ENCODE measurements at places on chromosomes 4 and X.

- DNase-seq: no peak
Measured at GRCh38 chr4:1578251-1578773, 105.8 kb downstream of the FAM53A start.

DNA sequence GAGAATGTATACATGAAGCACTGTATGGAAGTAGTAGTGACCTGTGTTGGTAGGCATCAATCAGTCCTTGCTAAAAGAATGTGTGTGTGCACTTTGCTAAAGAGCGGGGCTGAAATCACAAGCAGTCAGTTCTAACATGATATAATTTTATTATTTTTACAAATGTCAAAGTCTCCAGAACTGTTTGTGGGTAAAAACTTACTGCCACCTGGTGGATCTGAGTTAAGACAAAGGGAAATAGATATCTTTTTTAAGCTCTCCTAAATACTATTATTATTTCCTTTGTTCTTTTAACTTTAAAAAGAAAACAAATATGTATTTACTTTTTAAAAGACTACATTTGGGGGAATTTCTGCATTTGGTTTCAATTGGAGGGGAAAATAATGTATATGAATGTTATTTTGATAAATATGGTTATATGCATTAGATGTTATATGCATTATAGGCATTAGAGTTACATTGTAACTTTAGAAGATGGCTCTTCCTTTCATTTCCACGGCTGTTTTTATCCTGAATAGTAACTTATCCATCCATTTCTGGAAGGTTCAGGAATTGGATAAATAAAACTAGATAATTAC is 7.8 kb upstream of the CLOCK start:
- DNase-seq: no peak

DNA sequence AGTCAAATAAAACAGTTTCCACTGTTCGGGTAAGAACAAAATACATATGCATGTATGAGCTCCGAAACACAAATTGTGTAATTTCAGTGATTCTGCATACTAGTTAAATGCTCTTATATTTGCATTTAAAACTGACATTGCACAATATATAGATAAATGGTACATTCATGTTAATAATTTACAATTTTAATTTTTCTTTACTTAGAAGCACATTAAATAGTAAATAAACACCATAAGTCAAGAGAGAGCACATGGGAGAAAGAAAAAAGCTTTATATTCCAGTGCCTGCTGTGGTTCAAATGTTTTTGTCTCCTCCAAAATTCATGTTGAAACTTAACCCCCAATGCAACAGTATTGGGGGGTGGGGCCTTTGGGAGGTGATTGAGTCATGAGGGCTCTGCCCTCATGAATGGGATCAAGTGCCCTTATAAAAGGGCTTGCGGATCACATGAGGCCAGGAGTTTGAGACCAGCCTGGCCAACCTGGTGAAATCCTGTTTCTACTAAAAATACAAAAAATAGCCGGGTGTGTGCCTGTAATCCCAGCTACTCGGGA is 322.9 kb downstream of the BCOR start:
- no peak for DNase-seq

GRCh38 chr4:165131247-165131832 is 18.7 kb upstream of the TMEM192 start:
- peak; percentile 55 for DNase-seq

DNA sequence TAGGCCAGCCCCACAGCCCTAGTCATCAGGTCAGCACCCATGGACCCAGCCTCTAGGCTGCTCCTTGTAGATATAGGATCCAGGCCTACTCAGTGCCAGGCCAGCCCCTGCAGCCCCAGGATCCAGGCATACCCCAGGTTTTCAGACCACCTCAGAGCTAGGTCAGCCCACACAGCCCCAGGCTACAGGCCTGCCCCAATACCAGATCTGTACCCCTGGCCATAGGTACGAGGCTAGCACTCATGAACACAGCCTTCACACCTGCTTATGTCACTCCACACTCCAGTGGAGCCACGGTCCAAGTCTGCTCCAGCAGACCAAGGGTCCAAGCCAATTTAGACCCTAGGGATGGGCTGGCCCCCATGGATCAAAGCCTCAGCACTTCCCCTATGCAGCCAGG is 191.0 kb downstream of the DLG3 start:
- DNase-seq: no peak

DNA sequence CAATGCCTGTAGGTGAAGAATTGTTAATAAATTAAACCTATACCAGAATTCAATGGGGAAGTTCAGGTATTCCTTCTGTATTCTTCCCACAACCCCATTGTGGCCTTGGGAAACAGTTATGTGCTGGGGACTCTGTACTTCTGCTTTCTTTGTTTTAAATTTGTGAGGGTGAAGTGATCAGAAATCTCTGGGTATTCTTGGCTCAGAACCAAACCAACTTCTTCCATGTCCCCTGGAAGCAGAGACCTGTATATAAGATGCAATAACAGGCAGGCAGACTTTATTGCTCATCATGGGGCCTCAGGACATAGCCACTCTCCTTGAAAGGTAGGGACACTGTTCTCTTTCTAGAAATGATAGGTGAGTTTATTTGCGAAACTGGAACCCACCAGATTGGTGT is 19.8 kb upstream of the USP27X start:
- DNase-seq: no peak

DNA sequence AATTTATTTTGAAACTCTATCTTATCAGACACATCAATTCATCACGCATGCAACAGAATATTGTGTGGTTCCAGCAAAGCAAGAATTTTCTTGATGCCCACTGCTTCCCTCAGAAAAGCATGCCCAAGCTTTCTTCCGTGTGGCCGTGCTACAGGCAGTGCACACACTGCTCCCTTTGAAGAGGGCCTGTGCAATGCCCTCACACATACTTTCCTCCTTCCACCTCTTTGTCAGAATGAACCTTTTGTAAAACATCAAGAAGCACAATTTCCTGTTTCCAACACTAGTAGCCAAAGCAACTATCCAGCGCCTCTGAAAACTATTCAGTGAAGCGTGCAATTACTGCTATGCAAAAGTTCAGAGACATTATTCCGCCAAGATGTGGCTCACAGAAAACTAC is 201.7 kb downstream of the NLGN4X start:
- DNase-seq: no peak

DNA sequence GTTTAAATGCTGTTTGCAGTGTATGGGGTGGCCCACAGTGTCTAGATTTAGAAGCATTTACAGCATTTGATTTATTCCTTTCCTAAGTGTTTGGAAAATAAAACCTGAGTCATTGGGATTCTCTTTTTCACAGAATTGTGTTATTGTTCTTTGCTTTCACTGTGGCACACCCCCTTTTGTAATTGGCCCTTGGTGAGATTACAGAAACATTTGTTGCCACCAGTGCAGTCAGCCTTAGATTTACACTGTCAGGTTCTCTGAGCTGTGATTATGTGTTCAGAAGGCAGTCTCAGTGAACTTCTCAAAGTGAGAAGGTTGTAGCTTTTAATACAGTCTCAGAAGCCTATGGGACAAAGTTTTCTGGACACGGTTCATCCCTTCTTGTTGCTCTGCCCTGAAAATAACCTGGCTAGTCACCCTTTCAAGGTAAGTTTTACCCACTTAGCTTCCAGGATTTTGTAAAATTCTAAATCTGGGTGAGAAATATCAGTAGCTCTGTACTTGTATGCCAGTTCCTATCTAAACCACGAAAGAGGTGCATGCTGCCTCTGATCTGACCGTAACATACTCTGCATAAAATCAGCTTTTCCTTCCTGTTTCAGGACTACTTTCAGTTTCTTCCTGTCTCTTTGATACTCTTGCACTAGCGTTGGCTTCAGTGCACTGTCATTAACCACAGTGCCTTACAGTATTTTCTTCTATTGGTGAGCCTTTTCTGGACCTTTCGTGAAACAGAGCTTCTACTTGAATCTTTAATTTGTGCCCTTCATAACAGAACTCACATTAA is 12.6 kb downstream of the RUFY3 start:
- DNase-seq: no peak

DNA sequence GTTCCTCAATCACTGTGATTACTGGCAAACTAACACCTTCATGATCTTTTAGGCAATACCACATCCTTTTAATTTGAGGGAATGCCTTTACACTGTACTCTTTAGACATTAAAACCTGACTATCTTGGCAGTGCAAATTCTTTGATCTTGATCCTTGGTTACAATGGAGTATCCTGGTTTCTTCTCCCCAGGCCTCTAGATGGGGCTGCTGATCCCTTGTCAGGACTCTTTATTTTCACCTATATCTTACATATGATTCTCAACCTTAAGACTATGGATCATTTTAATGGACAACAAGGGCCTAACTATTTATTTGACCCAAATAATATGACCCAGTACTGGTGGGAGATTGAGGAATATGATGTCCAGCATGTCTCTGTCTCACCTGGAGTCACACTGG is 1005.5 kb upstream of the INTU start:
- no peak for DNase-seq
